ENCODE measurements at places on chromosomes 2 and 18.

DNA sequence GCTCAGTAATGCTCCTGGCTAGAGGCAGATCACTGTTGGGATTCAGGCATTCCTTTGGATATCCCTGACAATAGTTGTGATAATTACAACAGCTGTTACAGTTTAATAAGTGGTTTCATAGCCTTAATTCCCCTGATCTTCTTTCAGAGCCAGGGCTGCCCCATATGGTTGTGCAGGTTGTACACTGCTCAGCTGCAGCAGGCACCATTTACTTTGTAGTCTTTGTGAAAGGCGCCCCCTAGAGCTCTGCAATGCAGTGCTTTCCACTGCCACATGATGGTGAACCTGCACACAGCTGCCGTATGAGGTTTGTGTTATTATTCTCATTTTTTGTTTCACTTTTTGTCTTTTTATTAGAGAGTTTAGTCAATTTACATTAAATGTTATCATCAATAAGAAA, 239.1 kb downstream of the KCNS3 start:
- DNase-seq = no peak

DNA sequence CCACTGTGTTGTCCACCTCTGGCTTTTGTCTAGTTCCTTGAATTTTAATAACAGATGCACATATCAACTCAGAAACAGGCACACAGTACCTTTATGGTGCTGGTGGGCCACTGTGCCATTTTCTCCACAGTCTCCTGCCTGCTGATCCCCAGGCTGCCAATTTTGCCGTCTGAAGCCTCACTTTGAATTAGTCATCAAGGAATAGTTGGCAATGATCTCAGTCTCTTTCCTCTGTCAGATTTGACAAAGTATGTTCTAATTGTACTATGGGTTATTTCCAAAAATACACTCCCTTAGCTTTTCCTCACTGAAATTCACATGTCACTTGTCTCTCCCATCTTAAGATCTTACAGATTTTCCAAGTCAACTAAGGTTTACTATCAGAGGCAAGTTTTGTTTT, 140.7 kb downstream of the ZNF516 start:
- no peak for DNase-seq

DNA sequence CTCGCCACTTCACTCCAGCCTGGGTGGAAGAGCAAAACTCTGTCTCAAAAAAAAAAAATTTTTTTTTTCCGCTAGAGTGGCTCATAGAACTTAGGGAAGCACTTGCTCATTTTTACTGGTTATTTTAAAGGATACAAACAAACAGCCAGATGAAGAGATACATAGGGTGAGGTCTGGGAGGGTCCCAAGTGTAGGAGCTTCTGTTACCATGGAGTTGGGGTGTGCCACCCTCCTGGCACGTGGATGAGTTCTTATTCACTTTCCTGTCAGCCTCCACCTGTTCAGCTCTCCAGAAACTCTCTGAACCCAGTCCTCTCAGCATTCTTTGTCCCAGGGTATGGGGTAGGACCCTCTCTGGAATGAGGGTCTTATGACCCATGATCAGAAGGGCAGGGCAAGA, 4.9 kb upstream of the MAT2A start:
- DNase-seq = no peak

DNA sequence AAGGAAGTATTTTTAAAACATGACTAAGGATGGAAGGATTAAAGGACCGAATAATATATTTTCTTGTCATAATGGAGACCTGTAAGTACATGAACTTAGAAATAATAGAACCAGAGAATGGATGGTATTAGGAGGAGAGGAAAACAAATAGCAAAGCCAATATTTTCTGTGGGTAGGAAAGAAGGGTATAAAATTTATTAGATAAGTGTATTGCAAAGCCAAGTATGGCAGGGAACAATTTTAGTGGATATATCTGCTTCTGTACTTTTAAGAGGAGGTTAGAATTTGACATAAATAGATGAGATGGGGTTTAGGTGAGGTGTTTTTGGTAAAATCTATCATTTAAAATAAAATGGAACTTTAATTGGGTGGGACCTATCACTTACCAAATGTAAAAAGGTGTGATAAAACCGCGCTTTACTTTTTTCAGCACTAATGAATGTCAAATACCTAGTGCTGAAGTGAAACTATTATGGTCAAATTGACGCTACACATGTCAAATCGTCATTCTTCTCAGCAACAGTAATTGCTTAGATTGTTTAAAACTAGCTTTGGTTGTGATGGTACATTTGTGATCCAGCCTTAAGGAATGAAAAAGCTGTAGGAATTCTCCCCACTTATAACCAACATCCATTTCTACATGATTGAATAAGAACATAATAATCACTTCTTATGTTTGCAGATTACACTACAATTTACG, 78.1 kb upstream of the ZEB2 start:
- no peak for DNase-seq

DNA sequence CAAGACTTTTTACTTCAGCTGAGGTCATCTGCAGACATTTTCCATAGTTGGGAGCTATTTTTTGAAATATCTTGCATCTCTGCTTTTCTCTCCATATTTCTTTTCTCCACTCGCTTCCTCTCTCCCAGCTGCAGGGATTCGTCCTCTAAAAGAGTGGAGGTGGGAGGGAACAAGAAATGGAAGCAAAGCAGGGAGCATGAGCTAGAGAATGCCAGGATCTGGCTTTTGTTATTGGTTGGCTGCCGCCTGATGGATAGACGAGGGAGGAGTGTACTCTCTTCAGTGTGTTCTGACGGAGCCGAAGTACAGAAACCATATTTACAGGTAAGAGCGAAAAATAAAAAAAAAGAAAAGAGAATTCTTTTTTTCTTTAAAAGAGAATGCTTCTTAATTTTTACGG, at the start of gene CSRNP3:
CSRNP3 (plus strand) TSS at position 282 of the 400 bp plus-strand sequence. CDS start 125,368 bp downstream, outside the sequence.
- DNase-seq = no peak

DNA sequence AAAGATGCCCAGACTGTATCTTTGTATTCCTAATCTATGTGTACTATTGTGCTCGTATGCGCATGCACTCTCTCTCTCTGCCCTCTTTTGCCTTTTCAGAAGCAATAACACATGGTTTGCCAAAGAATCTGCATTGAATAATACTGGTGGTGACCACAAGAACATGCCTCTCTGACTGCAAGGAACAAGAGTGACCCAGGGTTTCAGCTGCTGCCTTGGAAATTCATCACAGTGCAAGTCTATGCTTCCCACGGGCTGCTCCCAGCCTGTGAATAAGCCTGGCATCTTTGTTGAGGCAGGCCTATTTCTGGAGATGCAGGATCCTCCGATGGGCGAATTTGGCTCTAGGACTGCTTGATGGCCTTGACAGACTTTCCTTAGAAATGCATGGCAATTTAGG, 689.4 kb upstream of the FANCL start:
- no peak for DNase-seq

DNA sequence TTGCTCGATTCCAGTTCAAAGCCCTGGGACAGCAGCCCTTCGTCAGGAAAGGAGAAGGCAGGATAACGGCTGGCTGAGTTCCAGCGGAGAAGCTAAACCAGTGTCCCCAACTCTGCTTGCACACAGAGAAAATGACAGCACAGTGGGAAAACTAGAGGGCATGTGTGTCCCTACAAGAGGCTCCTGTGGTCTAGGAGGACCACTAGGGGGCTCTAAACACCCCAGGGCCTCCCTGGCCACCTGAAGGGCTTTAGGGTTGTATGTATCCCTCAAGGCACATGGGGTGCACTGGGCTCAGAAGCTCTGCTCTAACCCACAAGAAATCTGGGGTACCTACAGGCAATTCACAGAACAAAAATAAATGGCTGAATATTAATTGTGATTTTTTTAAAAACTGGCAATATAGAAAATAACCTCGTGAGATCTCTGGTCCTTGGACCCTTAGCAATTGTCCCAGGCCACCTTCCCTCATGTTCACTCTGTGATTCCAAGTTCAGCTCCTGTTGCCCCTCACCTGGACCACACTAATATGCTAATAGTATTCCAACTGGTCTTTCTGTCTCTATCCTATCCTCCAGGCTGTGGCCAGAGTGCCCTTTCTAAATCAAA, 17.5 kb downstream of the STAT1 start:
- no peak for DNase-seq

GRCh38 chr2:72841462-72842125, 15.8 kb upstream of the EXOC6B start:
- no peak for DNase-seq

- no peak for DNase-seq
These were observed 2.5 kb downstream of the PAX3 start for GRCh38 chr2:222296311-222296741.

DNA sequence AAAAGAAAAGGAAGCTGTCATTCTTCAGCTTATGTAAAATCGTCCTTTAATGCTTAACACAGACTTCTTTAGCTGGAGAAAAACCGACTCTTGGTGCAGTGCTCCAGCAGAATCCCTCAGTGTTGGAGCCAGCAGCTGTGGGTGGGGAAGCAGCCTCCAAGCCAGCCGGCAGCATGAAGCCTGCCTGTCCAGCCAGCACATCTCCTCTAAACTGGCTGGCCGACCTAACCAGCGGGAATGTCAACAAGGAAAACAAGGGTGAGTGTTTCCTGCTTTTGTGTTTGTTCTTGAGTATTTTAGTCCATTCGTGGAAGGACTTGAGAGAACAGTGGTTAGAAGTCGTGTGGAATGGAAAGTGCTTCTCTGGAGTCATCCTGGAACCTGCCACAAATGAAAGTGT, 38.9 kb downstream of the KDM3A start:
- no peak for DNase-seq

GRCh38 chr2:6879011-6879410, 1.4 kb downstream of the RSAD2 start:
- no peak for DNase-seq

DNA sequence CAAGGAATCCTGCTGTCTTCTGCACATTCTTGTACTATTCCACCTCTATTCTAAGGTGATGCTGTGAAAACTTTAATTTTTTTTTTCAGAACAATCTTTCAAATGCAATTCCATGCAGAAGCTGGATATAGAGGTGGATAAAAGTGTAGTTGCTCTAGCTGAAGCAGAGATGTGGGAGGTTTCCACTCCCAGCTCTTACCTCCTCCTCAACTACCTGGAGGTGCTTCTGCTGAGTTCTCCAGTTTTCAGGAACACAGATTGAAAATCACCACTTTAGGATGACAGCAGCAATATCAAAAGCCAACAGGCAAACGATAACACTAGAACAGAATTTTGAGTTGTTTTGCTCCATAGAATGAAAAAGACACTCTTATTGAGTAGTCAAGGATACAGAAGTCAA, 51.1 kb upstream of the FAM98A start:
- DNase-seq = no peak

GRCh38 chr2:217706513-217706912, 296.3 kb downstream of the TNS1 start:
- no peak for DNase-seq

- peak; percentile 52 for DNase-seq
These were observed 1.7 kb upstream of the POLR2D start for GRCh38 chr2:127859712-127860085.

GRCh38 chr2:31312898-31313297, 78.9 kb downstream of the EHD3 start:
- no peak for DNase-seq

GRCh38 chr2:48496849-48497248, 33.1 kb upstream of the STON1 start:
- DNase-seq = no peak

- DNase-seq = no peak
These were observed 86.3 kb upstream of the FAM136A start for GRCh38 chr2:70388128-70388527.

GRCh38 chr2:216047397-216047796, 34.0 kb upstream of the MREG start:
- DNase-seq = no peak

- no peak for DNase-seq
These were observed 96.0 kb downstream of the INHBB start for GRCh38 chr2:120441744-120442471.

GRCh38 chr2:98496750-98497493, 52.3 kb downstream of the INPP4A start:
- DNase-seq = no peak

DNA sequence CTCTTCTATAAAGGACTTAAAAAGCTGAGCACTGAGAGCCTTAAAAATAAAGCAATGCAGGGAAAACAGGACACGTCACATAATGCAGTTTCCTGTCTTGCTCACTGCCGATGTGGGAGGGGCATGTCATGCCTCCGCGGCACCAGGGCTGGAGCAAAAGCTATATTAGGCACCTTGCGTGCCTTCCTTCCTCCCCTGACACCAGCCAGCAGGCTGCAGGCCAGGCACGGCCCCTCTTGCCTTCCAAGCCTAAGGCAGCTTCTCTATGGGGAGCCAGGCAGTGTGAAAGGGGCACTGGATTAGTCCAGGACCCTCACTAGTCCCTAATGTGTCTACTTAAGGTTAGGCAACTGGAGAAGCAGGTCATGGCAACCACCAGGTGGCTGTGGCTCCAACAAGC, 26.3 kb downstream of the MRPL35 start:
- peak; percentile 15 for DNase-seq

GRCh38 chr2:62589691-62590356, 83.8 kb upstream of the TMEM17 start:
- DNase-seq = no peak

GRCh38 chr18:7329016-7329415, 98.1 kb downstream of the LRRC30 start:
- DNase-seq = no peak

- DNase-seq = no peak
These were observed 82.6 kb upstream of the GLI2 start for GRCh38 chr2:120653046-120653445.

DNA sequence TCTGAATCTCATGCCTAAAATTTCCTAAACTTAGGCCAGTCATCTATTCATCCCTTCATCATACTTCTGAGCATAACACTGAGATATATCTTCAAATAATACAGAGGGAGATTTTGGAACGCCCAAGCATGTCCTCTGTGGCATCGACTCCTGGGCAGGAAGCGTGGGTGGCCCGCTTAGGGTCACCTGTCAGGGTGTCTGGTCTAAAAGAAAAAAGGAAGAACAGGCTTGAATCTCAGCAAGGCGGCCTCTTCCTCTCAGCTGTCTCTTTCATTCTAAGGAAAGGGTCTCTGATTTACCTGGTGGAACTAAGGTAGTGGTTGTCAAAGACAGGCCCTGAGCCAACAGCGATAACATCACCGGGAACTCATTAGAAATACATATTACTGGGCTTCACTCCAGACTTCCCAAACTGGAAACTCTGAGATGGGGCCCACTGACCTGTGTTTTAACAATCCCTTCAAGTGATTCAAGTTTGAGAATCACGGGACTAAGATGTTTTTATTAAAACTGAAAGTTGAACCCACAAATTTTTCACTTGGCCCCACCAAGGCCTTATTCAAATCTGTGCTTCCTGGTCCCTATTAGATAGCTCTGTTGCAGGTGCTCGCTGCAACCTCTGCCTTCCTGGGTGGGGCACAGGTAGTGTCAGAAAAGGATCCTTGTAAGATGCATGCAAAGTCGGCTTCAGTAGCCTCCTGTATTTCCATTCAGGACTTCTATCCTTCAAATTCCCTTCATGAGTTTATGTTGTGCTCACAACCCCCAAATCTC, 162.3 kb upstream of the CCDC68 start:
- DNase-seq = no peak

GRCh38 chr2:48131539-48132270, 225.4 kb upstream of the FBXO11 start:
- no peak for DNase-seq

DNA sequence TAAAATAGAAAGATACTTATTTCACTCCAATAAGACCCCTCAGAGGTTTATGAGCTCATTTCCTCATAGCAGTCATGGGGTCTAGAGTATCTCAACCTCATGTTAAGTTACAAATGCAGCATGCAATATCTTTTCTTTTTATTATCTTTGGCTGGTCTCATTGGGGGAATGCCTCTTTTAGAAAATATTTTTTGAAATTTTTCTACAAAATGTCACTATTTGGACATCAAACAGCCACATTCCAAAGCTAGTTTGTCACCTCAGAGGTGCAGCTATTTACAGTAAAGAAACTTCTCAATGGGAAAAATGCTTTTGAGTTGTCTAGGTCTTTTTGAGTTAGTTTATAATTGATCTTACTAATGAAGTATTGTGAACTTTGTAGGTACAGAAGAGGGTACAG, 370.7 kb upstream of the LRATD1 start:
- no peak for DNase-seq
